ENCODE measurements at places on chromosomes 6 and 20.

DNA sequence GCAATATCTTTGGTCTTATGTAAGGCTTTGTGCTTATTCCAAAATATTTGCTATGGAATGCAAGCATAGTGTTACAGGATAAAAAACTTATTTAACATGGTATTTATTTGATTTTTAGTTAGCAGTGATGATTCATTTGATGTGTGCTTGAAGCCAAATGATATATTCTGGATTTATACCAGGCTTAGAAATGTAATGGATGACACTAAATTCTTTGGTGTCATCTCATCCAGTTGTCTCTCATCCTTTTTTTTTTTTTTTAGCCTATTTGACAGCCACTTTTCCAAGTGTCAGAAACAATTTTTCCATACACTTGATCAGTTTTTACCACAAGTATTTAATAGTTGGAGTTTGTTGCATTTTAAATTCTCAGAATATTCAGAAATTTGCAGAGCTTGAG, 515.3 kb downstream of the CDKAL1 start:
- DNase-seq = no peak

- DNase-seq = no peak
Observed at GRCh38 chr6:15410752-15411151, 164.9 kb downstream of the JARID2 start.

DNA sequence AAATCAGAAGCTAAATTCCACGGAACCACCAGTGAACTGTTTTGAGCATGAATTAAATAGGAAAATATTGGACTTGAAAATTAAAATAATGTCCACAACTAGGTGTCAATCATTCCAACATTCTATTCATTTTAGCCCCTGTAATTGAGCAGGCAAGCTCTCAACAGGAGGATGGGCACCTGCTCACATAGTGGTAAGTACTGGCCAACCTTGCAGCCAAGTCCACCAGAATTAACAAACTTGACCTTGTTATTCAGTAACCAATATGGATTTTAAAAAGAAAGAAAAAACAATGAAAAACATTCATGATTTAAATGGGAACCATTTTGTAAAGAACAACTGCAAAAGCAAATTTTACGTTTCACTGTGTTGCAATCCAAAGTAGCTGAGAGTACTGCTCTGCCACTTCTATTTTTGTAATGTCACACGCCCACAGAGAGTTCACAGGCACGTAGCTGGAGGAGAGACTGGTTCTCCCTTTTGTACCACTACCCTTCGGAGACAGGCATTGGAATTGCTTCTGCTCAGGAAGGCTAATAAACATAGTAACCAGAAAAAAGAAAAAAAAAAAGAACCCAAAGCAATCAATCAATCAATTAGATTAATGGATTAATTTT, 75.2 kb upstream of the F13A1 start:
- DNase-seq = no peak

- no peak for DNase-seq
Observed at GRCh38 chr6:29388533-29388932, 6.9 kb upstream of the OR12D2 start.

GRCh38 chr6:30979690-30980089, 3.8 kb upstream of the MUC21 start:
- no peak for DNase-seq

Measured in NCI-H1694 treated with DMSO at 0.1 percent for 48 hours (cell line).